ENCODE measurements at places on chromosomes 5 and 9. TPM values are rescaled to one million over a fixed set of nuclear protein-coding genes. Genes with fewer than 3 reads are reported as not detected.

WDR31 gene
- total RNA-seq, result 5.1 TPM

SLC36A2 gene
- not detected for total RNA-seq

EGR1 gene
- 49.5 TPM for total RNA-seq

PIP5KL1 gene
- 3.4 TPM for total RNA-seq

PAPPA gene
- 0.33 TPM for total RNA-seq

EPB41L4B gene
- 7.8 TPM for total RNA-seq

CCIN gene
- total RNA-seq, result not detected

REXO4 gene
- total RNA-seq, result 30.3 TPM

BARHL1 gene
- not detected for total RNA-seq

LVRN gene
- total RNA-seq, result 0.24 TPM

PPIC gene
- 26.0 TPM for total RNA-seq

AJM1 gene
- total RNA-seq, result 5.1 TPM

CFAP90 gene
- total RNA-seq, result 2.8 TPM

EIF4EBP3 gene
- total RNA-seq, result 6.7 TPM

ROR2 gene
- 23.6 TPM for total RNA-seq
